GM23338 (cell line): ENCODE measurements at places on chromosomes 12 and 14. TPM values are rescaled to one million over a fixed set of nuclear protein-coding genes. Genes with fewer than 3 reads are reported as not detected.
A peak's percentile ranks its signal among the peaks of the same experiment; 100 is the strongest.

Gene KRT78
- total RNA-seq, result not detected in 2 replicates

DNA sequence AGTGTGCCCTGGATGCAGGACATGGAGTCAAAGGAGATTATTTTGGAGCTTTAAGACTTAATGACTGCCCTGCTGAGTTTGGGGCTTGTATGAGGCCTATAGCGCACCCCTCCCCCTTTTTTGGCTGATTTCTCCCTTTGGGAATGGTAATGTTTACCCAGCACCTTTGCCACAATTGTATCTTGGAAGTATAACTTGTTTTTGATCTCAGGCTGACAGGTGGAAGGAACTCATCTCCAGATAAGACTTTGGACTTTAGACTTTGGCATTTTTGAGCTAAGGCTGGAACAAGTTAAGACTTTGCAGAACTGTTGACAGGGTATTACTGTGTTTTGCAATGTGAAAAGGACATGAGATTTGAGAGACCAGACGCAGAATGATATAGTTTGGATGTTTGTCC, 110.5 kb downstream of the DERA start:
- H3K36me3 ChIP-seq, result no peaks in the 10 kb centered on the region
- DNase-seq, result no peak
- H3K27ac ChIP-seq, result no peak overlapping the region
- H3K27me3 ChIP-seq, result no peaks in the 10 kb centered on the region
- H3K4me3 ChIP-seq, result no peak overlapping the region
- H3K4me1 ChIP-seq, result no peaks in the 10 kb centered on the region

GRCh38 chr14:102854091-102854703, 68.3 kb upstream of the AMN start:
- no peak overlapping the region for H3K4me3 ChIP-seq
- no peak overlapping the region for H3K27ac ChIP-seq
- 0 out of 2 replicates have a peak, but pooled peaks cover 1% of the 10 kb centered on the region for H3K4me1 ChIP-seq

GRCh38 chr12:70367258-70368141, 1.4 kb downstream of the KCNMB4 start:
- no peaks in the 10 kb centered on the region for H3K36me3 ChIP-seq
- peaks cover 23% of the 10 kb centered on the region for H3K4me1 ChIP-seq
- no peak overlapping the region for H3K27ac ChIP-seq
- peaks cover 29% of the 10 kb centered on the region for H3K27me3 ChIP-seq

- H3K36me3 ChIP-seq, result no peaks in the 10 kb centered on the region
- no peak for DNase-seq
- no peaks in the 10 kb centered on the region for H3K4me1 ChIP-seq
- H3K27me3 ChIP-seq, result no peaks in the 10 kb centered on the region
Observed at GRCh38 chr14:25110106-25110505, 60.2 kb upstream of the STXBP6 start.

Gene MDGA2
- total RNA-seq, result 1.2 and 1.7 TPM in 2 replicates

DNA sequence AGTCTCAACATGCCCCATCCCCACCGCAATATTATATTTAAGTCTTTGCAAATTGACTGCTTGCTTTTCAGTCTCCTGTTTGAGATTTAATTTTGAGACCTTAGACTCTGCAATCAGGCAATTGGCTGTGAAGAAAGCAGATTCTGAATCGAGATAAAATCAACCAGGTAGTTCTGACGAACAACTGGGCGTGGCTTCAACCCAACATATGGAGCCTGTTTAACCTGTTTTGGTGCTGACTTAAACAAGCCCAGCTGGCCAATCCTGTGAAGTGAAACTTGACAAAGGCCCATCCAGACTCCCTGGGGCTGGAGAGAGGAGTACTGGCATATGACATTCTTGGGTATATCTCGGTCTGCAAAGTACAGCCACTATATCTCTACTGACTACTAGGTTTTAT, 9.8 kb upstream of the CIPC start:
- DNase-seq, result peak; percentile 100
- H3K4me1 ChIP-seq, result peaks cover 19% of the 10 kb centered on the region
- H3K36me3 ChIP-seq, result no peaks in the 10 kb centered on the region
- peak overlapping the region; percentile 81 for H3K27ac ChIP-seq

- H3K36me3 ChIP-seq, result no peaks in the 10 kb centered on the region
- no peak overlapping the region for H3K27ac ChIP-seq
- H3K27me3 ChIP-seq, result no peaks in the 10 kb centered on the region
- DNase-seq, result peak; percentile 91
- H3K4me3 ChIP-seq, result no peak overlapping the region
Observed at GRCh38 chr12:131104463-131105350, 151.0 kb downstream of the ADGRD1 start.

GRCh38 chr14:61513986-61514830, 181.1 kb upstream of the HIF1A start:
- H3K4me3 ChIP-seq, result no peak overlapping the region
- no peaks in the 10 kb centered on the region for H3K36me3 ChIP-seq
- DNase-seq, result no peak
- no peaks in the 10 kb centered on the region for H3K27me3 ChIP-seq

Gene CDKL1
- 0.19 and 0.52 TPM in 2 replicates for total RNA-seq

- no peaks in the 10 kb centered on the region for H3K36me3 ChIP-seq
- H3K27me3 ChIP-seq, result peaks cover 71% of the 10 kb centered on the region
- 0 out of 2 replicates have a peak overlapping the region, but pooled peaks have one; percentile 26 for H3K4me3 ChIP-seq
- no peak overlapping the region for H3K27ac ChIP-seq
- H3K4me1 ChIP-seq, result peaks cover 63% of the 10 kb centered on the region
Observed at GRCh38 chr14:50821510-50822464, 9.2 kb downstream of the NIN start.

GRCh38 chr12:89731089-89731488, 22.5 kb upstream of the ATP2B1 start:
- H3K27ac ChIP-seq, result no peak overlapping the region
- no peak for DNase-seq
- no peak overlapping the region for H3K4me3 ChIP-seq
- H3K4me1 ChIP-seq, result no peaks in the 10 kb centered on the region
- H3K27me3 ChIP-seq, result no peaks in the 10 kb centered on the region

DNA sequence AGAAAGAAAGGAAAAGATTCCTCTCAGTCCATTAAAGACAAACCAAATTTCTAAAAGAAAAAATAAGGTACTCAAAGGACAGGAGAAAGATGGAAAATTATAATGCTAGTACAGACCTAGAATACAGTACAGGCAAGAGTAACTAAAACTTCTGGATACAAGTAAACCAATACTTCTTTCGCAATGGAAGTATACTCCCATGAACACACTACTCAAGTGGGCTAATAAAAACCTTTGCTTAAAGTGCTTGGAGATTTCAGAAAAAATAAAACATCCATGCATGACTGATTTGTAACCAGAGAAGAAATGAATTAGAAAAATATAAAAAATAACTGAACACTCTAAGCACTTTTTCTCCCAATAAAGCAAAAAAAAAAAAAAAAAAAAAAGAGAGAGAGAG, 3.5 kb downstream of the ZBTB25 start:
- no peaks in the 10 kb centered on the region for H3K27me3 ChIP-seq
- H3K36me3 ChIP-seq, result no peaks in the 10 kb centered on the region
- peaks cover 13% of the 10 kb centered on the region for H3K4me1 ChIP-seq

Gene PMEL
- total RNA-seq, result 81.6 and 108 TPM in 2 replicates

Gene HOXC4
- not detected in 2 replicates for total RNA-seq
